Stimulated activated CD4-positive, alpha-beta T cell treated with anti-CD3 and anti-CD28 coated beads, TNF-alpha, amount 100 ng/mL, for 48 hours (primary cell): ENCODE measurements at places on chromosomes 12 and 14.

DNA sequence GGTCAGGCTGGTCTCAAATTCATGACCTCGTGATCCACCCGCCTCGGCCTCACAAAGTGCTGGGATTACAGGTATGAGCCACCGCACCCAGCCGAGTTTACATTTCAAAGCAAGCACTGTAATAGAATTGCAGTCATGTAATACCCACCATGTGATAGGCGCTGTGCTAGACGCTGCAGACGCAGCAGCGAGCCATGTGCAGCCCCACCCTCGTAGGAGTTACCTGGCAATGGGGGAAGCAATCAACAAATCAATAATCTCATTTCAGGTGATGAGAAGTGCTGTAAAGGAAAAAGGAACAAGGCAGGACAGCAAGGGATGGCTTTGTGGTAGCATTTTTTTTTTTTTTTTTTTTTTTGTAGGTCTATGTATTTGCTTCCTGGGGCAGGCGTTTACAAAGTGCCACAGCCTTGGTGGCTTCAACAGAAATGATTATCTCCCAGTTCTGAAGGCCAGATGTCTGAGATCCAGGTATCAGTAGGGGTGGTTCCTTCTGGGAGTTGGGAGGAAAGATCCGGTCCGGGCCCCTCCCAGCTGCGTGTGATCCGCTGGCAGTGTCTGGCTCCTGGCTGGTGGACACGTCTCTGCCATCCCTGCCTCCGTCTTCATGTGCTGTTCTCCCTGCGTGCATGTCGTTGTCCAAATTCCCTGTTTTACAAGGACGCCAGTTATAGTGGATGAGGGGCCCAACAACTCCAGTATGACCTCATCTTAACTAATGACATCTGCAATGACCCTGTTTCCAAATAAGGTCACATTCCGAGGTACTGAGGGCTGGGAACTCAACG lies 72.8 kb downstream of the TNFAIP2 start:
- no peak for DNase-seq

DNA sequence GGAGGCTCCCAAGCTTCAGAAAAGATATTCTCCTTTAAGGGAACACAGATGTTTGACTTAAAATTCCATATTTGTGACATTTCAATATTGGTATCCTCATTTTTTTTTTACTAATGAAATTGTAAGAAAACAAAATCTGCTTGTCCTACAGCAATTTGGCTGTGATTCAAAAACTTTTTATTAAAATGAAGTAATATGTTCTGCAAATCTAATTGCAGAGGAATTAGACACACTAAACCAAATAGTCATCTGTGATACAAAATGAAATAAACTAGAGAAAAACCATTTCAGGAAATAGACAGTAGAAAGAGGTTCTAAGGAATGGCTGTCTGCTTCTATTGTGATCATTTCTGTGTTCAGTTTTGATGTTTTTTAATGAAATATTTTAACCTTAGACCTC lies 50.1 kb upstream of the HIF1A start:
- no peak for DNase-seq

- no peak for DNase-seq
Measured at GRCh38 chr12:2393016-2393415, 340.2 kb downstream of the CACNA1C start.

DNA sequence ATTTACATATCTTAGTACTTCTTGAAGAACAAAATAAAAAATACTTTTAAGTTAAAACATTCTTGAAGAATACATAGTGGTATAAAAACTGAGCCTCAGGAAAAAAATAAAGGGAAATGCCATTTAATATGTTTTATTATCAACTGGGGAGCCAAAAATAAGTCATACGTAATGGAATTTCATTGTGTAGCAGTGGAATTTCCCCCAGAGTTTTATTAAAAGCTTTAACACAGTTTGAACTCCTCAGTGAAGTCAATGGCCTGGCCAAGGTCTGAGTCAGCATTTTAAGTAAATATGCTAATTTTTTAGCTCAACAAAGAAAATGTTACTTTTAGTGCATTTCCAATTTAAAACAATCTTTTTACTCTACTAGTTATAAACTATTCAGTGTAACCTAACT lies 350.1 kb upstream of the ATP2B1 start:
- DNase-seq, result no peak

DNA sequence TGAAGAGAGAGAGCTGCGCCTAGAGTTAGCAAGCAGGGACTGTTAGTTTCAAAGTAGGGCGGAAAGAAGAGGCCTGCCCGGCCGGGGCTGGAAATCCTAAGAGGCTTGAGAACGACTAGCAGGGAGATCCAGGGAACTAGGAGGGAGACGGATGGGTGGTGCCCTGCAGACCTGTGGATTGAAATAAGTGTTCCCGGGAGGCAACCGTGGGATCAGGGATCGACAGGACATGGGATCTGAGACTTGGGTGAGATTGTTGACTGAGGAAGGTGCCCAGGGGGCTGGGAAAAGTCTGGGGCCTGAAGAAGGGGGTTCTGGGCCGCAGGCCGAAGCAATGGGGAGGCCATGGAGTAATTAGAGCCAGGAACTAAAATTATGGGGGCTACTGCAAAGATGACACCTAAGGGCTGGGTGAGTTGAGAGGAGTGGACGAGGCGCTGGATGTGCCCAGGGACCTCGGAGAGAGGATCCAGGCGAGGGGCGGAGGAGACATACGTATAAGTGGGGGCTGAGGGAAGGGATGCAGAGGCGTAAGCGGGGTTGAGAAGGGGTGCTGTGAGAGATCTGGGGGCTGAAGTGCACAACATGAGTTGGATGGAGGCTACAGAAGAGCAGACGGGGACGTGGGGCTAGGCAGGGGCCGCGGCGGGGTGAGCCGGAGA lies 635 bp downstream of the LTA4H start:
- no peak for DNase-seq

DNA sequence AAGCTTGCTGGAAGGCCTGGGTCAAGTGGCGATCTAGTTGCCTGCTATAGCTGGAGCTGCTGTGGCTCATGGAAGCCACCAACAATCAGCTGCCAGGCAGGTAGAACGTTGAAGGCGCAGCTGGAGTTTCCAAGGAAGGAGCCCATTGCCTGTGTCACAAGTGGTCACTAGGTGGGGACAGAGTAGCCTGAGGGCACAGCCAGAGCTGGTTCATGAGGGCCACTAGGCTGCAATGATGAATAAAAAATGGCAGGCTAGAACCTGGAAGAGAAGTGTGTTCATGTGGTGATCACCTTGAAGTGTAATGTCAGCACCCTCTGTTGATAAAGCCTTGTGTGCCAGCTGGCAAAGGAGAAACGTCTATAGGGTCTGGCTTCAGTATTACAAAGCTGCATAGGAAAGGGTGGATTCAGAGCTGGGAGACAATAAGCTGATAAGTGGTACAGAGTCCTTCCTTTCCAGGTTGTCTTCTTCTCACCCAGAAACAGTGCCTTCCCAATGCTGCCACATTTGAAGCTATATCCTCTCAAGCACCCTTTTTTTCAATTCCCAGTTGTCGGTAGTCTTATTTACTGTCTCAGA lies 165.8 kb downstream of the EMP1 start:
- DNase-seq, result peak; percentile 32

- no peak for DNase-seq
Measured at GRCh38 chr14:94656043-94656442, 43.9 kb downstream of the SERPINA3 start.

- DNase-seq, result peak; percentile 69
Measured at GRCh38 chr12:13100882-13101769, 2.3 kb downstream of the GSG1 start.

- no peak for DNase-seq
Measured at GRCh38 chr14:57352396-57353170, 37.8 kb upstream of the NAA30 start.

DNA sequence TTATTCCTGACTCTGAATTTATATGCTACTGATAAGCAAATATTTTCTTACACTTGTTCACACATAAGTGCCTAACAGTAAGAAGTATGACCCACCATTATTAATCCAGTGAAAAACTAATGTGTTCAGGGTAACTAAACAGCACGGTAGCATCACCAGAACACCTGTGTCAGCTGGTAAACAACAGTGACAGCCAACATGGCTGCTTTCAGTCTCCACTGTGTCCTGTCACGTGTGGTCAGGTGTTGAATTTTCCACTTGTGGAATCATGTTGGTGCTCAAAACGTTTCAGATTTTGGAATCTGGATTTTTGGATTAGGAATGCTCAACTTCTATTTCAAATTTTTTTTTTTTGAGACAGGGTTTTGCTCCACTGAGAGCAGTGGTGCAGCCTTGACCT lies 14.3 kb upstream of the ATP23 start:
- no peak for DNase-seq

DNA sequence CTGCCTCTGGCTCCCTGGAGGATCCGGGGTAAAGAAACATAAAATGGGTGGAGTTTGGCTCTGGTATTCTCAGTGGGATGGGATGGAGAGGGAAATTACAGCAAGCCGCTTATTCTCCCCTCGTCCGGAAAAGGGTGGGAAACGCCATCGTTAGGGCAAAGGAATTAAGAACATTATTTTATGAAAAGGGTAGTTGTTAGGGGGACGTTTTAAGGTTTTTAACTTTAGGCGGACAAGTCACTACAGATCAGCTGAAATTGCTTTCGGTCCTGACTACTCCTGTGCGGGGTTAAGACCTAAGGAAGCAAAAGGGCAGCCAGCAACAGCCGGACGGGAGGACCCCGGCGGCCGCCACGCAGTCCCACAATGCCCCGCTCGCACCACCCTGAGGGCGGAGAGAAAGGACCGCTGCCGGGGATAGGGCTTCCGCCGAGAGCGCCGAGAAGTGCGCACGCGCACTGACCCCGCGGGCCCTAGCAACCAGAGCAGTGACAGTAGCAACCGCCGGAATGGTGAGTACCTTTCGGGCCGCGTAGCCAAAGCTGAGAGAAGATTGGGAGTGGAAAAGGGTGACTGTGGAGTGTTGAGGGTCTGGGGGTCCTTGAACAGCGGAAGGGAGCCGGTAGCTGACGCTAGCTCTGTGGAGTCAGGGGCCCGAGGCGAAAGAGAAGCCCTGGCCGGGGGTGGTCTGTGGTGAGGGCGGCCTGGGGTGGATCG lies at the start of gene DNAL1:
TSS of gene DNAL1 (plus strand) at position 456 of the 717 bp plus-strand sequence. CDS start at position 510, 54 bp downstream.
- peak; percentile 83 for DNase-seq

GRCh38 chr12:52634266-52635056 lies 16.1 kb upstream of the KRT73 start:
- no peak for DNase-seq

DNA sequence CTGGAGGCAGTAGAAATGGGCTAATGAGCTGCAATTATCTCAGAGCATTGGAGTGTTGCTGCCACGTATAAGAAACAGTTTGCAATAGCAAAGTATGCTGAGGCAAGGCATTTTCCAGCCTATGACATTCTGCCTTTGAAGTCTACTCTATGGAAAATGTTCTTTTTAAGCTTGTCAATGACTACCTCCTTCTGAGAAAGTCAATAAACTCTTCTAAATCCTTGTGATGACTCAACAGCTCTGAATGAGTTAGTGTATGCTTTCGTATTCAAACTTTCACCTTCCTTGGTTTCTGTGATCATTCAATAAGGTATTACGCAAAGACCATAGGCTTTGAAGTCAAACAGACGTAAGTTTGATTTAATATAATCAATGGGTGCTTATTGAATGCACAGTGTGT lies 111.2 kb downstream of the CAPZA3 start:
- no peak for DNase-seq

GRCh38 chr14:62497708-62498107 lies 547.5 kb downstream of the KCNH5 start:
- DNase-seq, result no peak

- DNase-seq, result no peak
Measured at GRCh38 chr12:58711974-58712373, 208.3 kb downstream of the LRIG3 start.

GRCh38 chr14:71236487-71236886 lies 329.2 kb downstream of the PCNX1 start:
- no peak for DNase-seq

DNA sequence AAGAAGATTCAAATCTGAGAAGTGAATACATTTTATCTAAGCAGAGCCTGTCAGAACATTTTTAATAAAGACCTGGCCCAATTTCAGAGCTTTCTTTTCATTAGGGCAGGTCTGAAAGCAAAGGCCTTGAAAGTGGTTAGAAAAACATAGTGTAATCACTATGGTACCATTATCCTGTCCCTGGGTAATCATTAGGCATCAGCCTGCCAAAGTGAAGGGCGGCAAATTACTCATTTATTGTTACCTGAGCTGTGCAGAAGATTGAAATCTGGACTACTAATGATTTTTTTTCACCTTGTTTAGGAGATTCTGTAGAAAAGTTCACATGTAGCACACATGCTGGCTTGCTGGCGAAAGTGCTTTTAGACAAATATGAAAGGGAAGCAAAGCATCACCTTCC lies 92.6 kb upstream of the PRKD1 start:
- DNase-seq, result no peak

GRCh38 chr12:12819221-12819620 lies 6.1 kb downstream of the DDX47 start:
- DNase-seq, result no peak

GRCh38 chr14:88188745-88189416 lies 134.2 kb downstream of the KCNK10 start:
- DNase-seq, result no peak

GRCh38 chr12:86230516-86231146 lies 25.6 kb downstream of the MGAT4C start:
- no peak for DNase-seq

DNA sequence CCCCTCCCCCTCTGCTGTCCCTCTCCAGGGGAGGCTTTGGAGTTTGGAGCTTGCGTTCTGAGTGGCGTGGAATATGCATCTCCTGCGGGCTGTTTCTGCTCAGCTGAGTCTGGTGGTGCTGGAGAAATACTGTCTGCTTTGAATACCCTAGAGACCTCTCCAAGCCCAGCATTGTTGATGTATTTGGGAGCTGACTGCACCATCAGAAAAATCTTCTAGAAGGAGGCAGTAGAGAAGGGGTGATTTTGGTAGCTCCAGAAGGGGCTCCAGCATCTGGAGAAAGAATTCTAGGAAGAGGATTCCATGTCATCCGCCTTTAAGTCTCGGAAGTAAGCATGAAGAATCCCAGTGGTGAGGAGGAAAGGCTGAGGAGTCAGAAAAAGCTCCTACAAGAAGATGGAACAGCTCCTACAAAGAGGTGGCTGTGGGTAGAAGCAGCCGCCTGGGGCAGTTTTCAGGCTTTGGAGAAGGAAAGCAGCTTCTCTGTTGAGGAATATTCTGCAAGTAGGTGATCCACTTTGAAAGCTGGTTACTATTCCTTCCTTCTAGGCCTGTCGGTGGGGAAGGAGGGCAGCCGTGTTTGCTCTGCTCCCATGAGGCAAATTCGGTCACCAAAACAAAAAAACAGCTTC lies 9.7 kb downstream of the MLXIP start:
- no peak for DNase-seq

GRCh38 chr14:75757644-75758402 lies 96.8 kb downstream of the TTLL5 start:
- no peak for DNase-seq

- DNase-seq, result no peak
Measured at GRCh38 chr14:58718226-58719205, 80.8 kb downstream of the DACT1 start.

GRCh38 chr14:55846826-55847446 lies 266.9 kb downstream of the KTN1 start:
- DNase-seq, result no peak

- no peak for DNase-seq
Measured at GRCh38 chr12:38728894-38729293, 176.5 kb downstream of the CPNE8 start.

GRCh38 chr12:116287842-116288301 lies 10.4 kb upstream of the MED13L start:
- DNase-seq, result no peak
